ENCODE measurements at places on chromosomes 12 and 14.
A peak's percentile ranks its signal among the peaks of the same experiment; 100 is the strongest.

DNA sequence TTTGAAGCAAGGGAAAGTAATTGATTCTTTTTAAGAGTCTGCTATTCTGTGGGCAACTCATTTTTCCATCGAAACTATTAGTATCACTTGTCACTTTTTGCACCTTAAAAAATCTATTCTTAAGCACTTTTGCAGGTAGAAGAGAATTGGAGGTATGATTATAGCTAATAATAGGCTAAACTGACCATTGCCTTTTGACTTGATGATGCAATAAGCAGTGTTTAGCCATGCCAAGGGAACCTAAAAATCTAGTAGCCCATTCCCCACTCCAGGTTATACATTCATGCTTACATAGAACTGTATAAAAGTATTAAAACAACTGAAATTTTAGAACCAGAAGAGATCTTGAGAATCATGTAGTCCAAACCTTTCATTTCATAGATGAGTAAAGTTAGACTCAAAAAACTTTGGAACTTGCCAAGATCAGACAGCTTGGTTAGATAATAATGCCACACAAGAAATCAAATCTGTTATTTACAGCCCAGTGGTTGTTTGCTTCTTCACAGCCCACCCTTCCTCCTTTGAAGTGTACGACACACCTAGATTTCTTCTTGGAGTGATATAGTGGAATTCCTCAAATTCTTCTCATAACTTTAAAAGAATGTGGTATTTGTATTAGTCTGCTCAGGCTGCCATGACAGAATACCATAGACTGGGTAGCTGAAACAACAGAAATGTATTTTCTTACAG, 21.7 kb upstream of the GARIN2 start:
- DNase-seq = no peak

- no peak for DNase-seq
These were observed 37.6 kb downstream of the SPATA7 start for GRCh38 chr14:88422919-88423650.

- DNase-seq = no peak
These were observed 289.8 kb upstream of the PWP1 start for GRCh38 chr12:107395817-107396216.

- DNase-seq = no peak
These were observed 23.5 kb downstream of the NOC4L start for GRCh38 chr12:132167611-132168310.

GRCh38 chr12:14186193-14186502, 179.3 kb upstream of the ATF7IP start:
- DNase-seq = no peak

DNA sequence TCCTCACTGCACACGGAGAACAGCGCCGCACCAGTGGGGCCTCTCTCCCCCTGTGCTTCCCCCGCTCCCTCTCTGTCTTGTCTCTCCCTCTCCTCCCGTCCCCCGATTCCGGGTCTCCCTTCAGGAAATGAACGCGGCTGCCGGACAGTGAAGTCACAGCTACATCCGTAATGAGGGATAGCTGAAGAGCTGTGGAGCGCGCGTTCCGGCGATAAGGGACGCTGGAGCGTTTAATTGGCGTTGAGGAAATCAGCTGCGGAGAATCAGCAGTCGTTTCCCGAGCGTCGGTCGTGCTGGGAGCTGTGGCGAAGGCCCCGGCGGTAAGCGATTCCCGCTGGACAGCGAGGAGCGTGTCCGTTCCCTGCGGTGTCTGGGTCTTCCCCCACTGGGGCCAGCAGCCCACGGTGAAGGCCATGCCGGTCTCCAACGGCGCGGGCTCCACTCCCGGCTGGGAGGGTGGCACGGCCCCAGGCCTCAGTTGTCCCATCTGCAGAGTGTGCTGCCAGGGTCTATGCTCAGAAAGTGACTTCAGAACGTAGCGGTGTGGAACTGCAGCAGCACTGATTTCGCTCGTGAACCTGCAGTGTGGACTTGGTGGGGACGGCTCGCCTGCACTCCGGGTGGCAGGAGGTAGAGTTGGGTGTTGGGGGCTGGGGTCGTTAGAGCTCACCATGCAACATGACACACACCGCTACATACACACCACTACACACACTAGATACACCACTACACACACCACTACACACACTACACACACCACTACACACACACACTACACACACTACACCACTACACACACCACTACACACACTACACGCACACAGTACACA, 10.9 kb downstream of the NOC4L start:
- DNase-seq = peak; percentile 38

DNA sequence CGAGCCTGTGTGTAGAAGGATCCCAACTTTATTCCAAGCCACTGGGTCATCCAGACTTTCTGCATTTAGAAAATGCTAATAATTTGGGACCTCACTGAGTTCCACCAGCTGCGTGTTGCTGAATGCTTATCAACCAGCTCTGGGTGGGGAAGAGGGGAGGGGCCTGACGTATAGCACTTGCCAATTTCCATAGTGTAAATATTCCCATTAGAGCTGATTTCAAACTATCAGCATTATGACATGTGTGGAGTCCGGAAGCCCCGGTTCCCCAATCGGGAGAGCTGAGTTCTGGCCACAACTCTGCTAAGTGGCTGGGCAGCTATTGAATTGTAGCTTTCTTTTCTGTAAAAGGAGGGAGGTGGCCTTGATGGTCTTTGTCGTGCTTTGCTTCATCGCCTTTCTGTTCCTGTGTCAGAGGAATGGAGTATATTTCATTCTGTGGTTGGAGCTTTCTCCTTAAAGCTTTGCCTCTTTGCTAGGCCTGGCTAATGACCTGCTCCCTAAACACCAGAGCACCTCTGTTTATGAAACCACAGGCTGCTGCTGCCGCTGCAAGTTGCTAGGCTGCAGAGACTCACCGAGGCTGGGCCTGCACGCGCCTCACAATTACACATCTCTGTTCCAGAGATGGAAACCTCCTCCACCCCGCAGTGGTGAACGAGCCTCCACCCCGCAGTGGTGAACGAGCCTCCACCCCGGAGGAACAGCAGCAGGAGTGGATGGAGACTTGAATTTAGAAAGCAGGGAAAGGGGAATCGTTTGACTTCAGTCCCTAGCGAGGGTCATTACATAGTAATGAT, 7.7 kb upstream of the BCL7A start:
- DNase-seq = no peak

DNA sequence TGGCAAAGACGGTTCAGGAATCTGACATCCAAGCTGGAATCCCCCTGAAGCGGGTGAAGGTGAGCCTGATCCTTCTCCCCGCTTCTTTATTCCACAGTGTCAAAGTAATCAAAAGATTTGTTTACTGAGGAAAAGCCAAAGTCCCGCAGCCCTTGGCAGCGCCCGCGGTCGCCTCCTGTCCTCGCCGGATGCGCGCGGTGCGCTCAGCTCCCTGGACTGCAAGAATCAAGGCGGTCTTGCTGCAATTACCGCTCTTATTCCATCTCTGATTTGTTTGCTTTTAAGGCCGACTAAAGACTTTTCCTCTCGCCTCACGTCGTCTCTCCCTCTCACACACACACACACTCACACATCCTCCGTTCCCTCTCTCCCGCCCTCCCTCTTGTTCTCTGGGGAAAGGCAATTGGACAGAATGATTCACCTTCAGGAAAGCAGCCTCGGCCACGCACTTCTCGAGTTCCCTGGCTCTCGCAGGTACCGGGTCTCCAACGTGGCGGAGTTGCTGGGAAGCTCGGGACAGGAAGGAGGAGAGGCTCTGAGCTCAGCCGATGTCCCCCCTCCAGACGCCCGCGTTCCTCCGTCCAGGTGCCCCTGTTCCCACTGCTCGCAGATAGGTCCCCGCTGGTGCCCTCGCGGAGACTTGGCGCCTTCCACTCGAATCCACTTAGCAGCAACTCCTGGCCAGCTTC, 68.6 kb upstream of the USP15 start:
- peak; percentile 57 for DNase-seq

DNA sequence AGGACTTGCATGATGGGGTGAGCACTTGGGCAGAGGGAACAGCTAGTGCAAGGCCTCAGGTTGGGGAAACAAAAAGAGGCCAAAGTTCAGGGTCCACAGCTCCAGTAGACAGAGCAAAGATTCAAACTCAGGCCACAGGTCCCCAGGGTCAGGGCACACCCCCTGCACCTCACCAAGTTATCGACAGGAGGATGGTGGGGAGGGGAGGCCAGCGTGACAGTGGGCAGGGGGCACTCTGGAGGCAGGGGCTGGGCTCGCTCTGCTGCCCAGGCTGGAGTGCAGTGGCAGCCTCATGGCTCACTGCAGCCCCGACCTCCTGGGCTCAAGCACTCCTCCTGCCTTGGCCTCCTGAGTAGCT, 32.4 kb upstream of the ULK1 start:
- no peak for DNase-seq

GRCh38 chr14:98908050-98908449, 363.9 kb downstream of the BCL11B start:
- DNase-seq = peak; percentile 24

DNA sequence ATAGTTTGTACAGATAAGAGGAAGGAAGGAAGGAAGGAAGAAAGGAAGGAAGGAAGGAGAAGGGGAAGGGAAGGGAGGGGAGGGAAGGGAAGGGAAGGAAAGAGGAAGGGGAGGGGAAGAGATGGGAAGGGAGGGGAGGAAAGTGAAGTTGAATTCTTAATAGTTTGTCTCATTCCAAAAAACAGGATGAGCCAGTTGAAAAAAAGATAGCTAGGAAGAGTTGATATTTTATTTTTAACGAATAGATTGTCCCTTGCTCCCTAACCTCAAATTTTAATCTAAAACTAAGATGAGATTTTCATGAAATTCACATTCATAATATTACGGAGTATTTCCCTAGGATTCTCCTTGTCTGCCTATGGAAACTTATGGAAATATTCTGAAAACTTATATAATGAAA, 80.7 kb downstream of the ZFC3H1 start:
- no peak for DNase-seq

GRCh38 chr12:107762874-107763273, 1.9 kb upstream of the PRDM4 start:
- DNase-seq = no peak

DNA sequence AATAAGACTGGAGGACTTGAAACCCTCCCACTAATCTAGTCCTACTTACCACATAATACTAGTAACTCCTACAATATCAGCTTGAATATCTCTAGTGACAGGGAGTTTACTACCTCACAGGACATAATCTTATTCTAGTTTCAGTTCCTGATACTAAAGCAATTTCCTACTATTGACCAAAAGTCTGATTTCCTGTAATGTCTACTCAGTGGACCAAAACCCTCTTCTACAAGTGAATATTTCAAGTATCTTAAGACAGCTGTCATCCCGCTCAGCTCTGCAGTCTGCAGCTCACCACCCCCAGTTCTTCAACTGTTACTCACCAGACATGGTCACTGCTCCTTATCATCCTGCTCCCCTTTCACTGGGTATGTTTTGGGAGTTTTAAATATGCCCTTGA, 70.8 kb upstream of the TMCC3 start:
- no peak for DNase-seq

GRCh38 chr14:76135722-76136121, 16.0 kb upstream of the GPATCH2L start:
- DNase-seq = peak; percentile 11

GRCh38 chr14:60051721-60052221, 40.0 kb upstream of the PCNX4 start:
- DNase-seq = no peak

GRCh38 chr14:68688872-68689371, 103.9 kb downstream of the ZFP36L1 start:
- peak; percentile 40 for DNase-seq

GRCh38 chr14:22438742-22439141, 150.3 kb downstream of the DAD1 start:
- no peak for DNase-seq

- DNase-seq = no peak
These were observed 3.7 kb downstream of the RNF10 start for GRCh38 chr12:120537856-120538220.

GRCh38 chr12:119705182-119705581, 37.2 kb downstream of the PRKAB1 start:
- no peak for DNase-seq

GRCh38 chr14:27386391-27386790, 788.6 kb upstream of the NOVA1 start:
- DNase-seq = no peak

DNA sequence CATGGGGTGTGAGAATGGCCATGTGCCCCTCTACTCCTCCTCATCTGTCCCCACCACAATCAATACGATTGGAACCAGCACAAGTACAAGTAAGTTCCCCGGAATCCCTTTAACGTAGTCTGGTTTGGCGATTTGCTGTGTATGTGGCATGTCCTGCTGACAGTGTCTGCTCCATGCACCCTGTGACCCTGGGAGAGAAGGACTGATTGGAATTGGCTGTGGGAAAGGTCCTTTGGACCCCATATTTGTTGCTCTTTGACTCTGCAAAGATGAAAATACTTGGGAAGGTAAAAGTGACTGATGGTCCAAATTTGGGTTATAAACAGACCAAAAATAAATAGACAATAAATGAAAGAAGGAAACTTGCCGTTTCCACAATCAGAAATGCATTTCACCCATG, 135.6 kb downstream of the SAMD4A start:
- DNase-seq = no peak

DNA sequence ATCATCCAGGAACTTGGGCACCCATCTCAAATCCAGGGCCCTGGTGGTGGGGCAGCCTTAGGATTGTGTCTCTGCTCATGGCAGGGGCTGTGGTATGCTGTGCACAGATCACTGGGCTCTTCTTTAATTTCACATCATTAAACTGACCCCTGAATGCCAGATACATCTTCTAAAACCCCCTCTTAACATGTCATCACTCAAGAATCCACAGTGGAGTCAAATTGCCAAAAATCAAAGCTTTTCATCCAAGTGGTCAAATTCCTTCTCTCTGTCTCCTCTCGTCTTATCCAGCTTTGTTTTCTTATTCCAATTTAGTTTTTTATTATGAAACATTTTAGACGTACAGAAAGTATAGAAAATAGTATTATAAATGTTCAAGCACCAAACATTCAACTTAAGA, 97.5 kb downstream of the ADCK1 start:
- no peak for DNase-seq

Data from neural progenitor cell (in vitro differentiated cells).